ENCODE measurements at places on chromosomes 4 and X. TPM values are rescaled to one million over a fixed set of nuclear protein-coding genes. Genes with fewer than 3 reads are reported as not detected.

Gene NDNF
- 8.3 TPM for total RNA-seq

Gene HDX
- 4.3 TPM for total RNA-seq

DNA sequence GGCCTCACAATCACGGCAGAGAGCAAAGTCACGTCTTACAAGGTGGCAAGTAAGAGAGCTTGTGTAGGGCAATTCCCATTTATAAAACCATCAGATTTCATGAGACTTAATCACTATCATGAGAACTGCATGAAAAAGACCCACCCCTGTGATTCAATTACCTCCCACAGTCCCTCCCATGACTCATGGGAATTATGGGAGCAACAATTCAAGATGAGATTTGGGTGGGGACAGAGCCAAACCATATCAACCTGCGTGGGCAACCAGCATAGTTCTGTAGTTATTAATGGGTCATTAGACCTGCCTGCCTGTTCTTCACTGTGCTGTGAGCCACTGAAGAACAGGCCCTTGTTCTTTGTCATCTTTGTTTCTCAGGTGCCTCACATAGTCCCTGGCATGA, 593.7 kb upstream of the BOD1L1 start:
- H3K27ac ChIP-seq = no peak overlapping the region
- H3K4me1 ChIP-seq = no peaks in the 10 kb centered on the region

DNA sequence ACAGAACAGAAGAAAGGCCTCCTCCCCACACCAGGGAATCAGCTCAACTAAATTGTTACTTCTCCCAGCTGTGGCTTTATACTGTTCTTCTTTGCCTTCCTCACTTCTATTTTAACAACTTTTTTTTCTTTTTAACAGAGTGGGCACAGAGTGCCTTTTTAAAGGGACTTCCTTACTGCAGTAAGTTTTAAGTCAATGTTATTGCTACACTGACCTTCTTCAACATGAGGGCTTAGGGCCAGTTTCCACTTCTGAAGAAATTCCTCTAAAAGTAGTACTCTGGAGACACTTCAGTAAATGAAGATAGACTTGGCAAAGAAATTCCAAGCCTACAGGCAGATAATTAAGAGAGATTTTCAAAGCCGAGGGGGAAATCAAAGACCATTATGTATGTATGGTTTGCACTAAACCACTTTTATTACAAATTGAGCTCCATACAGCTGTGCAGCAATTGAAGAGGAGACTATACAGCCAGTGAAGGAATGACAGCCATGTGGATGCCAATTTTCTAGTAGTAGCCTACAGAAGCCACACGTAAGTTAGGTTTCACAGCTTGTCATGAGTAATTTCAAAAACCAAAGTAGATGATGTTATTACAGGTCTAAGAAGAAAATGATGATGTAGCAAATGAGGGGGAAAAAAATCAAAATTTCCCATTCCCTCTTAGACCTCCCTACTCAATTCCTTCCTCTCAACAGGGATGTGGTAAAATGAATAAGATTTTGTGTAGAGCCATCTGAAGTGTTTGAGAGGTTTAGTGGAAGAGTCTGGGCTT, 36.9 kb upstream of the RASGEF1B start:
- H3K36me3 ChIP-seq = no peaks in the 10 kb centered on the region
- no peak for DNase-seq
- no peak overlapping the region for H3K27ac ChIP-seq
- no peaks in the 10 kb centered on the region for H3K27me3 ChIP-seq
- H3K4me1 ChIP-seq = peaks cover 6% of the 10 kb centered on the region
- H3K4me3 ChIP-seq = no peak overlapping the region

- no peak overlapping the region for H3K4me3 ChIP-seq
- no peak for DNase-seq
- peaks cover 84% of the 10 kb centered on the region for H3K36me3 ChIP-seq
- H3K27ac ChIP-seq = no peak overlapping the region
- no peaks in the 10 kb centered on the region for H3K4me1 ChIP-seq
- H3K27me3 ChIP-seq = no peaks in the 10 kb centered on the region
Observed at GRCh38 chr4:184774152-184774551, 40.3 kb upstream of the CENPU start.

All from sigmoid colon (tissue), 7 donors.